CD14-positive monocyte (primary cell): ENCODE measurements at places on chromosomes 3 and 15. TPM values are rescaled to one million over a fixed set of nuclear protein-coding genes. Genes with fewer than 3 reads are reported as not detected.

DNA sequence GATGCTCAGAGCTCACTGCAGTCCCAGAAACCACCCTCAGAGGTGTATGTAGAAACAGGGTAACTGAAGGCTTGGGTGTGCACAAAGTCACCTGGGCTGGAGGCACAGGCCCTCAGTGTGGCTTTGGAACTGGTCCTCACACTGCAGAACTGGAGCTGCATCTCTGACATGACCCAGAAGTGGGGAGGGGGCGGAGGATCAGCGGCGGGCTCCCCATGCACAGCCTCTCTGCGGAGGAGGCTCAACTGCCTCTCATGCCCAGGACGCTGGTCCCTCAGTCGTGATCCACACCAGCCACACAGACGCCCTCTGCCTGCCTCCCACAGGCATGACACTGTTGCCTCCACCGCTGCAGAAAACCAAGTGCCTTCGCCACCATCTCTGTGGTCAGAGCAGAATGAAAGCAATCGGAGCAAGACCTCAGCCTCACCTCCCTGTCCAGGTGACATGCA, 73.7 kb downstream of the TM2D3 start:
- no peak overlapping the region for H3K4me3 ChIP-seq
- no peak overlapping the region for H3K27ac ChIP-seq
- no peaks in the 10 kb centered on the region for H3K36me3 ChIP-seq
- H3K27me3 ChIP-seq = no peaks in the 10 kb centered on the region
- no peaks in the 10 kb centered on the region for H3K4me1 ChIP-seq

- no peak for DNase-seq
- no peaks in the 10 kb centered on the region for H3K4me1 ChIP-seq
- no peak overlapping the region for H3K27ac ChIP-seq
Observed at GRCh38 chr3:151919446-151919845, 46.0 kb downstream of the SUCNR1 start.

DNA sequence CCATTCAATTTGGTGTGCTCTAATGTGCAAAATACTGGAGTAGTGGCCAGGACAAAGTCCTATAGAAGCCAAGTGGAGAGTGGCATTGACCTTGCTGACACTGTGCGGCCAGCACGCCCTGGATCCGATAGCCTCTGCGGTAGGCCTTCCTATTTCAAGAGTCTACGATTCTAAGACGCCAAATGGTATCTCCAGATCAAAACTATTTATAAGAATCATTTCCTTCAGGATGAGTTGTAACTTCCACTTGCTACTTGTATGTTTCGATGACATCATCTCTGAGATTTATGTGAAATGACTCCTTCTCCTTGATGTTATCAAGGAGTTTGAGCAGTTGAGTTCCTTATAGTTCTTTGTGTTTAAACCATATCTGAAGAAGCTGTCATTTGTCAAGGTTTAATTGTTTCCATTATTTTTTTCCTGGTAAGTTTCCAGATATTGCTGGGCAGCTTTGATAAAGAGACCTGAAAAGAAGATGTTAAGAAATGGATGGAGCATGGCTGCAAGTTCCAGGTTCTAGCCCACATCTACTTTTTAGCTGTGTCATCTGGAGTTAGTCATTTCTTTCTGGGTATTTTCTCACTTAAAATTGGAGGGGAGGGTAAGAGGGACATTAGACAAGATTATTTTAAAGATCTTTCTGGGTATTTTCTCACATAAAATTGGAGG, 71.8 kb downstream of the TMEM44 start:
- H3K36me3 ChIP-seq = no peaks in the 10 kb centered on the region
- peaks cover 11% of the 10 kb centered on the region for H3K4me1 ChIP-seq
- H3K27me3 ChIP-seq = no peaks in the 10 kb centered on the region
- DNase-seq = no peak

GRCh38 chr3:53166781-53167291, 5.8 kb downstream of the PRKCD start:
- peak overlapping the region; percentile 63 for H3K4me3 ChIP-seq
- H3K4me1 ChIP-seq = peaks cover 91% of the 10 kb centered on the region
- peaks cover 32% of the 10 kb centered on the region for H3K36me3 ChIP-seq
- peak overlapping the region; percentile 93 for H3K27ac ChIP-seq
- no peaks in the 10 kb centered on the region for H3K27me3 ChIP-seq

DNA sequence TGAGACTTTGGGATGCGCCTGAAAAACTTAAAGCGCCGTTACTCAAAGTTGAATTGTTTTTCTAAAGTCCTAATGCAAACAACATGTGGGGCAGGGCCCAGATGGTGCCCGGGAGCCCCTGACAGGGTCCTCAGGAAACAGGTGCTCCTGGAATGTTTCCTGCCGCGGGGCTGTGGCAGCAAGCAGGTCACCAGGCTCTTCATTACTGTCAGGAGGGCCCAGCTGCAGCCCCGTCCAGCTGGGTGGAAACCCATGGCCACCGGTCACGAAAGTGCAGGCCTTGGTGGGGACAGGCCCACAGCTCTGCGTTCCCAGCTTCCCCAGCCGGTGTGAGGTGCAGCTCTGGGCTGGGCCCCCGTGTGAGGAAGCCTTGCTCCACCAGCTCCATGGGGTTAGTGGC, 63.9 kb upstream of the GATA2 start:
- H3K4me1 ChIP-seq = peaks cover 4% of the 10 kb centered on the region
- DNase-seq = no peak
- no peaks in the 10 kb centered on the region for H3K36me3 ChIP-seq
- H3K27me3 ChIP-seq = peaks cover 33% of the 10 kb centered on the region

- no peak for DNase-seq
- H3K4me3 ChIP-seq = no peak overlapping the region
- no peaks in the 10 kb centered on the region for H3K4me1 ChIP-seq
- peaks cover 40% of the 10 kb centered on the region for H3K36me3 ChIP-seq
Observed at GRCh38 chr15:52657338-52657737, 21.9 kb downstream of the ATOSA start.

DNA sequence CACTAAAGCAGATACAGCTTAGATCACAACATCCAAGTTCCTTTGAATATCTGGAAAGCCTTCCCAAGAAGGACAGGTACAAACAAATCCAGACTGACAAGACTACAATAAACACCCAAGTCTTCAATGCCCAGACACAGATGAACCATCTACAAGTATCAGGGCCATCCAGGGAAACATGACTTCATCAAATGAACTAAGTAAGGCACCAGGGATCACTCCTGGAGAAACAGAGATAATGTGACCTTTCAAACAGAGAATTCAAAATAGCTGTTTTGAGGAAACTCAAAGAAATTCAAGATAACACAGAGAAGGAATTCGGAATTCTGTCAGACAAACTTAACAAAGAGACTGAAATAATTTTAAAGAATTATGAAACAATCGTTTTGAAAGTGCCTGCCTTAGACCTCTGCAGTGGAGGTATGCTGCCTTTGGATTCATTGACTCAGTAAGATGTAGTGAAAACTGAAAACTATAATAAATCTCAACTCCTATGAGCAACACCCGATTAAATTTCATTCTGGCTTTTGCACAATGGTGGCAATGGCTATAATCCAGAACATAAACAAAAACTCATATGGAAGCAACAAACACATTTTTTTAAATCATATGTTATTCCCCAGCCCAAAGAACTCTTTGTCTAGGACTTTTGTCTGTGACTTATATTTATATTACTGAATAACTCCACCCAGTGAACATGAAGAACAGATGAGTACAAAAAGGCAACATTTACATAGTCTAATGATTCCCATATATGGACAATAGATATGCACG, 12.6 kb upstream of the COL8A1 start:
- no peaks in the 10 kb centered on the region for H3K36me3 ChIP-seq
- DNase-seq = no peak
- H3K27ac ChIP-seq = no peak overlapping the region

GRCh38 chr3:18386274-18386890, 38.8 kb downstream of the SATB1 start:
- no peaks in the 10 kb centered on the region for H3K27me3 ChIP-seq
- H3K4me1 ChIP-seq = no peaks in the 10 kb centered on the region
- peaks cover 58% of the 10 kb centered on the region for H3K36me3 ChIP-seq
- H3K27ac ChIP-seq = no peak overlapping the region

DNA sequence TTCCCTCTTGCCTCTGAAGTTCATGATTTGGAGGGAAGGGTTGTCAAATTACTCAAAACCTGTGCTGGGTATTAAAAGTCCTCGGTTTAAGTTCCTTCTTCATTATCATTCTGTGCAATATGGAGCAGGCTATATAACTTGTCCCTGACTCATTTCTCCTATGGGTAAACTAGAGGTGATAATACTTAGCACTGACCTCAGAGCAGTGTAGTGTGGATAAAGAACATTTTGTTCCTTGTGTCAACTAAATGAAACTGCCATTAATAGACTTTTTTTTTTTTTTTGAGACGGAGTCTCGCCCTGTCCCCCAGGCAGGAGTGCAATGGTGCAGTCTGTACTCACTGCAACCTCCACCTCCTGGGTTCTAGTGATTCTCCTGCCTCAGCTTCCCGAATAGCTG, 2.2 kb upstream of the BBX start:
- H3K4me3 ChIP-seq = no peak overlapping the region
- no peaks in the 10 kb centered on the region for H3K27me3 ChIP-seq
- H3K36me3 ChIP-seq = no peaks in the 10 kb centered on the region
- peaks cover 6% of the 10 kb centered on the region for H3K4me1 ChIP-seq
- H3K27ac ChIP-seq = no peak overlapping the region
- no peak for DNase-seq

DNA sequence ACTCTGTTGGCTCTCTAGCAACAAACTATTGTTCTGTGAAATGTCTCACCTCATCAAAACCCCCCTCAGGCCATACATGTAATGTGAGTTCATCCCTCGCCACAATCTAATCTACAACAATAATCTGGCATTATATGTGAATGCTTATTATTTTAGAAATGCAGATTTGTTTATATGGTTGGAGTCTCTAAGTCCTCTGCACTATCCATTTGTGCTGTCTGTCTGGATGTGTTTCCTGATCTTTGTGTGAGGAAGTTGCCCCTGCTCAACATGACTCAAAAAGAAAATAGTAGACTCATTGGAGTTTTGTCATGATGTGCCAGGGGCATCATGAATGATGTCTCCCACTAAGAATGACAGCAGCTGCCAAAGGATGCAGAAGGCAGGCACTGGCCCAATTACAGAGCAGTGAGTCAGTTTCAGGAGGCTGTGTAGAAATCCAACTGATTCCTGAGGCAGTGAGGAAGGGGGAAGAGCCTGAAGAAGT, 161.6 kb upstream of the PDZRN3 start:
- H3K4me1 ChIP-seq = no peaks in the 10 kb centered on the region
- DNase-seq = peak; percentile 13
- no peaks in the 10 kb centered on the region for H3K36me3 ChIP-seq

- H3K36me3 ChIP-seq = no peaks in the 10 kb centered on the region
- H3K4me3 ChIP-seq = no peak overlapping the region
- H3K4me1 ChIP-seq = no peaks in the 10 kb centered on the region
- no peak overlapping the region for H3K27ac ChIP-seq
Observed at GRCh38 chr15:57861815-57862586, 155.5 kb downstream of the POLR2M start.

GRCh38 chr3:16548721-16549120, 35.2 kb upstream of the RFTN1 start:
- H3K27ac ChIP-seq = no peak overlapping the region
- H3K36me3 ChIP-seq = no peaks in the 10 kb centered on the region
- no peak overlapping the region for H3K4me3 ChIP-seq
- no peak for DNase-seq

DNA sequence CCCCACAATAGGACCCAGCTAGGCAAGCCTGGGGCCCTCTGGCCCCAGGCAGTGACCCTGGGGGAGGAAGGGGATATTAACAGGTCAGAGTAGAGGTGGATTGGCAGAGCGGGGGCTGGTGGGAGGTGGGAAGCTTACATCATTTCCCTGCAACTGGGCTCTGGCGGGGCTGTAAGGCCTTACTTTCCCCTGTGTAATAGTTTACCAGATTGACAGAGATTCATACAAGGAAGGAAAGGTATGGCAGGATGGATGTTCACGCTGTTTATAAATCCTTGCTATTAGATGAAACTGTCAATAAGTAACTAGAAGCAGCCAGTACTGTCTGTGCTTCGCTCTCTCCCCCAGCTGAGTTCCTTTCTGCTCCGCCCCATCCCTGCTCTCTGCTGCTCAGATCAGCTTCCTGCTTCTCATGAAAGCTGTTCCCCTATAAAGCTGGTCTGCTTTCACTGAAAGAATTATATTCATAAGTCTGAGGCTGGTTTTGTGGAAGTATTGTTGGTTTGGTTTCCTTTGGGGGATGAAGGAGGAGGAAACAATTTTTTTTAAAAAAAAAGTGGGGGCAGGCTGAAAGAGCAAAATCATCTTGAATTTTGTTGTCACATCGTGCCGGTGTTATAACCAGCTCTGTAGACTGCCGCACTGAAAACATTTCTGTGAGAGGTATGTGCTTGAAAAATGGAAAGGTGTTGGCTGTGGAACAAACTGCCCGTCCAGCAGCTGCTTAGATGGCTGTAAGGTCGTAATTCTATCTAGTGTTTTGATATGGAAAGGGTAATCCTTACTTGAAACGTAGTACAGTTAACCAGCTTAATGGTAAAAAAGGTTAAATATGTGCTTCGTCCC, 76.4 kb downstream of the BBX start:
- H3K4me3 ChIP-seq = peak overlapping the region; percentile 31
- peaks cover 23% of the 10 kb centered on the region for H3K4me1 ChIP-seq
- peak overlapping the region; percentile 68 for H3K27ac ChIP-seq
- peak; percentile 48 for DNase-seq

DNA sequence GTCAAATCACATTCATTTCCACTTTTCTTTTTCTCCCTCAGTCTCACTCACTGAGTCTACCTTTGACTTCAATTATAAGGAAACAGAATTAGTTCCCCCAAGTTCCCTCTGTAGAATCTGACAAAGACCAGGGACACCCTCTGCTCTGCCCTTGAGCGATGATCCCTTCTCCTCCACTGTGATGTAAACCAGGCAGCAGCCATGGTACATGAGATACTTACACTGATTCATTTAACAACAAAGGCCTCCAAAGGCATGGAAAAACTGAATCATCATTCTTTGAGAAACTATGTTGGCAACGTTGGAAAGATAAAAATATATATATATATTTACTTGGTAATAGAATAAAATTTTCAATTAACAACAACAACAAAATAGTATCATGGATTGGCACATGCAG, 84.1 kb downstream of the P3H2 start:
- H3K27me3 ChIP-seq = no peaks in the 10 kb centered on the region
- no peaks in the 10 kb centered on the region for H3K4me1 ChIP-seq
- no peak for DNase-seq
- H3K27ac ChIP-seq = no peak overlapping the region

- H3K36me3 ChIP-seq = no peaks in the 10 kb centered on the region
- no peaks in the 10 kb centered on the region for H3K4me1 ChIP-seq
- no peaks in the 10 kb centered on the region for H3K27me3 ChIP-seq
- H3K27ac ChIP-seq = no peak overlapping the region
- no peak for DNase-seq
Observed at GRCh38 chr3:81293156-81293555, 468.3 kb downstream of the GBE1 start.

DNA sequence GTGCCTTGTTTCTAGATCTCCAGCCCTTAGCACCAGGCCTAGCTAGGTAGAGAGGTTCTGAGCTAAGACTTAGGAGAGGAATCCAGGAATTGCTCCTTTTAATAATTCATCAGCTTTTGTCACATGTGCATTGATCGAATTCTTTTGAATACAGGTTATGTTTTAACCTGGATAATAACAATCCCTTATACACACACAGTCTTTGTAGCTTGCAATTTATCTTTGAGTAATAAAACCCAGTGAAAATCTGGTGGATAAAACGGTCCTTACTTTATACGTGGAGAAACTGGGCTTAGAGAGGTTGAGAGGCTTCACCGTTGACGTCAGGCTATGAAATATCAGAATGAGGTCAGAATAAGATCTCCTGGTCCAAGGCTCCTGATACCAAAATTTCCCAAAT, 7.2 kb upstream of the SCN10A start:
- no peaks in the 10 kb centered on the region for H3K4me1 ChIP-seq
- H3K36me3 ChIP-seq = no peaks in the 10 kb centered on the region
- H3K27ac ChIP-seq = no peak overlapping the region

The COLQ gene
- 0.73 TPM for polyA plus RNA-seq

The GP9 gene
- polyA plus RNA-seq = 0.74 TPM

The DNAH1 gene
- polyA plus RNA-seq = 0.15 TPM

The FBXO40 gene
- not detected for polyA plus RNA-seq

The CCNB2 gene
- 0.17 and 0.53 TPM in 2 replicates for polyA plus RNA-seq

The NPAP1 gene
- not detected for polyA plus RNA-seq

The NOX5 gene
- polyA plus RNA-seq = not detected in 2 replicates
